ENCODE measurements at places on chromosomes 16 and 17.

- no peak for DNase-seq
Measured at GRCh38 chr17:44293509-44294226, 14.7 kb upstream of the RUNDC3A start.

DNA sequence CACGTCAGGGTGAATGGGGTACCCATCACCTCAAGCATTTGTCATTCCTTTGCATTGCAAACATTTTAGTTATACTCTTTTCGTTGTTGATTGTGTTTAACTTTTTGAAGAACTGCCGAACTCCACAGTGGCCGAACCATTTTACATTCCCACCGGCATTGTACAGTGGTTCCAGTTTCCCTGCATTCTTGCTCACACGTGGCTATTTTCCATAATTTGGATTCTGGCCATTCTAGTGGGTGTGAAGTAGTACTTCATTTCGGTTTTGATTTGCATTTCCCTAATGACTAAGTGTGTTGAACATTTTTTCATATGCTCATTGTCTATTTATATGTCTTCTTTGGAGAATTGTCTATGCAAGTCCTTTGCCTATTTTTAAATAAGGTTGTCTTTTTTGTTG is 13.0 kb downstream of the NOL11 start:
- no peak for DNase-seq

DNA sequence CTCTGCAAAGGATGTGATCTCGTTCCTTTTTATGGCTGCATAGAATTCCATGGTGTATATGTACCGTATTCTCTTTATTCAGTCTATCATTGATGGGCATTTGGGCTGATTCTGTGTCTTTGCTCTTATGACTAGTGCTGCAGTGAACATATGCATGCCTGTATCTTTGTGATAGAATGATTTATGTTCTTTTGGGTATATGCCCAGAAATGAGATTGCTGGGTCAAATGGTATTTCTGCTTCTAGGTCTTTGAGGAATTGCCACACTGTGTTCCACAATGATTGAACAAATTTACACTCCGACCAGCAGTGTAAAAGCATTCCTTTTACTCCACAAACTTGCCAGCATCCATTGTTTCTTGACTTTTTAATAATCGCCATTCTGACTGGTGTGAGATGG is 60.2 kb upstream of the ADORA2B start:
- DNase-seq, result no peak

DNA sequence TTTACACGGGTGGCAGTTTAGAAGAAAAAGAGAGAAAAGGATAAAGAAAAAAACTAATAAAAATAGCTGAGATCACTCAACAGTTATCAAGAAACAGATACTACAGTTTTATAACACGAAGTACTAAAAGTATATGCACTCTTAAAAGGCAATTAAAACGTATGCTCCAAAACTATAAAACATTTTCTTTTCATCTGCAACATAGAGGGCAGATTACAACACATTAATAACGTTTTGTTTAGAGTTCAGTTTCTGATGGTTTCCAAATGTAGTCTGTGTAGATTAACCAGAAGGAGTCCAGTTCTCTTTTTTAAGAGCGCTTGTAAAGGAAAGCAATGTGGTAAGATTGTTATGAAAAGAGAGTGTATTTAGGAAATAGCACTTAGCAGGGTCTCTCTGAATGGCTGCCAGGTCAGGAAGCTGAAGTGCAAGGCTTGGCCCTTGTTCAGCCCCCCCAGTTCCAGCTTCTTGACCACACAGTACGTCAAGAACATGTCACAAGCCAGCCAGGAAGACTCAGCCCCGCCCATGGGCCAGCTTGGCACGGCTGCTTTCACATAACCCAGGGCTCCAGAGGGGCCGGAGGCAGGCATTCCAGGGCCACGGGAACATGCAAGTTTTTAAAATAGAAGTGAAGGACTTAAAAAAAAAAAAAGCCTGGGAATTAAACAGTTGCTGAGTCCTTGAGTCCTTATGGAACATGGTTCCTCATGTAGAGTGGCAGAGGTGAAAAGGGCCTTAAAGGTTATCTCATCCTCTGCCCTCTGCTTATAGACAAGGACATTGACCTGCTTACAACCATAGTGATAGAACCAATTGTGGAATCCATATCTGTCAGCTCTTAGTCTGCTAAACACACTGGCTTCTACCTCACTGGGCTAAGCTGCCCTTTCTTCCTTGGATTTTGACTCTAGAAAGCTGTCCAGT is 147.4 kb upstream of the TBX2 start:
- peak; percentile 49 for DNase-seq

GRCh38 chr17:28554565-28554964 is 2.1 kb upstream of the UNC119 start:
- no peak for DNase-seq

DNA sequence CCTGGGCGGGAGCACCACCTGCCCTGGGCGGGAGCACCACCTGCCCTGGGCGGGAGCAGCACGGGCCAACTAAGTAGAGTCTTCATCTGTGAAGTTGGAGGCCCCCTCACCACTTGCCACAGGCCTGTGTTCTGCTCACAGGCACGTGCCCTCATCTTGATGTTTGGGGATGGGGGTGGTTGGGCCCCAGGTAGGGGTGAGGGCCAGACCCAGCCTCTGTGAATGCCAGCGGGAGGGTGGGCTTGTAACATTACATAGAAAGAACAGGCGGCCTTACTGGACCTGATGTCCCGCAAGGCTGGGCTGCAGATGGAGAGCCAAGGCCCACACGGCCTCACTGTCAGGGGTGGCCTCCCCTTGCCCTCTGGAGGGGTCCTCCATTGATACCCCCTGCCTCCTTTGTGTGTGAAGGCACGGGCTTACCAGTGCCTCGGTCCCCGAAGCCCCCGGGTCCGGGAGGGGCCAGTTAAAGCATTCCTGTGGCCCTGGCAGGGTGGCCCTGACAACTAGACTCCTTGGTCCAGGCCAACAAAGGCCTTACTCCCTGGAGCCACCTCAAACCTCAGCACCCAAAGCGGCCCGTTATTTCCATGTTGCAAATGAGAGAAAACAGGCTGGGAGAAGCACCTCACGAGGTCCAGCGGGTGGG is 1.1 kb upstream of the SLC16A3 start:
- no peak for DNase-seq

- DNase-seq, result no peak
Measured at GRCh38 chr16:2150418-2151187, 2.2 kb downstream of the RAB26 start.

DNA sequence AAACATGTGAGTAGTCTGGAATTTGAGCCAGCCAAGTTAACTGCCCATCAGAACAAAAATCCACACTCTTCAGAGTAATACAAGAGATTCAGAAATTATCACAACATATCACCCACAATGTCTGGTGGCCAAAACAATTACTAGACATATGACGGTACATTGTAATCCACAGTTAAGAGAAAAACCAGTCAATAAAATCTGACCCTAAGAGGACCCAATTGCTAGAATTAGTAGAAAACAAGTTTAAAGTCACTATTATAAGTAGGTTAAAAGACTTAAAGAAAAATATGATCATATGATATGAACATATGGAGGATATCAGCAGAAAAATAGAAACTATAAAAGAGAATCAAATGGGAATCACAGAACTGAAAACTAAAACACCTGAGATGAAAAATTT is 15.8 kb downstream of the CMTR2 start:
- DNase-seq, result no peak

DNA sequence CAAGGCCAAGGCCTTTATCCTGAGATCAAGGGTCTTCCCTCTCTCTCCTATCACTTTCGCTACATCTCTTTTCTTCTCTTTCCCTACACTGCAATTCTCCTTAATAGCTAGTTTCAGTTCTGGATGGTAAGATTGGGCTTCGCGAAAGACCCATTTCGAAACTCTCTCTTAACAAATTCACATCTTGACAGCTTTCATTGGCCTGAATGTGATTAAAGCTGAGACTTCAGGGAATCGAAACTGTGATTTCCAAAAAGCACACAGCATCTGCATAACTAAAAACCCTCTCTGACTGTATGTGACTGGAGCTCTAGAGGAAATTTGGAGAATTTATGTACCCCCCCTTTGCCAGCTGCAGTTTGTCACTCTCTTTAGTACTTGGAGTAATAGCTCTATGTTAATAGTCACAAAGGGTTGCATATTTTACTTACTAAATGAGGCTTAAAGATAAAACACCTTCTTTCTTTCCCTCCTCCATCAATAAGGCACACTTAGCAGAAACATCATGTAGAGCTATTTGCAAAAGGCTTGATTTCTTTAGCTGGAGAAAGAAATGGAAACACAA is 105.3 kb upstream of the FAM20A start:
- DNase-seq, result no peak

All from amygdala (tissue), 56 donors.